Heart left ventricle (tissue), 16 donors: ENCODE measurements at places on chromosomes 6 and 20. TPM values are rescaled to one million over a fixed set of nuclear protein-coding genes. Genes with fewer than 3 reads are reported as not detected.

- DNase-seq: no peak
Observed at GRCh38 chr20:59382157-59382725, 81.8 kb downstream of the EDN3 start.

GRCh38 chr6:156820089-156820798, 43.1 kb downstream of the ARID1B start:
- DNase-seq: no peak

GRCh38 chr20:36010076-36010475, 41.7 kb downstream of the CNBD2 start:
- DNase-seq: no peak

Gene GSTA2
- not detected for polyA plus RNA-seq

DNA sequence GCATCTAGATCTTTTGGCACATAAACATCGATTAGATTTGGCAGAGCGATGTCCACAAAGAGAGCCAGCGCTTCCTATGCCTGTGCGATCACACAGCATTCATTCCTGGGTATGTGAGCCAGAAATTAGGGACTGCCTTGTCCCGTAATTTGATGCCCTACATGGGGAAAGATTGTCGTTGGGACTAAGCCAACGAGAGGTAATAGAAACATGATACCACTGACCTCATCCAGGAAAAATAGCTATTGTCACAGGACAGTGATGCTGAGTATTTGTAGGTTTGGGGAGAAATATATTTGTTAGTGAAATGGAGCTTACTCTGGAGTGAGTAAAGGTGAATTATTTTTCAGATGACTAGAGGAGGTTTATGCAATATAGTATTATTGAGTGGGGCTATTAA, 154.0 kb downstream of the TSHZ2 start:
- DNase-seq: no peak

- DNase-seq: no peak
Observed at GRCh38 chr20:6679086-6679485, 88.4 kb upstream of the BMP2 start.

DNA sequence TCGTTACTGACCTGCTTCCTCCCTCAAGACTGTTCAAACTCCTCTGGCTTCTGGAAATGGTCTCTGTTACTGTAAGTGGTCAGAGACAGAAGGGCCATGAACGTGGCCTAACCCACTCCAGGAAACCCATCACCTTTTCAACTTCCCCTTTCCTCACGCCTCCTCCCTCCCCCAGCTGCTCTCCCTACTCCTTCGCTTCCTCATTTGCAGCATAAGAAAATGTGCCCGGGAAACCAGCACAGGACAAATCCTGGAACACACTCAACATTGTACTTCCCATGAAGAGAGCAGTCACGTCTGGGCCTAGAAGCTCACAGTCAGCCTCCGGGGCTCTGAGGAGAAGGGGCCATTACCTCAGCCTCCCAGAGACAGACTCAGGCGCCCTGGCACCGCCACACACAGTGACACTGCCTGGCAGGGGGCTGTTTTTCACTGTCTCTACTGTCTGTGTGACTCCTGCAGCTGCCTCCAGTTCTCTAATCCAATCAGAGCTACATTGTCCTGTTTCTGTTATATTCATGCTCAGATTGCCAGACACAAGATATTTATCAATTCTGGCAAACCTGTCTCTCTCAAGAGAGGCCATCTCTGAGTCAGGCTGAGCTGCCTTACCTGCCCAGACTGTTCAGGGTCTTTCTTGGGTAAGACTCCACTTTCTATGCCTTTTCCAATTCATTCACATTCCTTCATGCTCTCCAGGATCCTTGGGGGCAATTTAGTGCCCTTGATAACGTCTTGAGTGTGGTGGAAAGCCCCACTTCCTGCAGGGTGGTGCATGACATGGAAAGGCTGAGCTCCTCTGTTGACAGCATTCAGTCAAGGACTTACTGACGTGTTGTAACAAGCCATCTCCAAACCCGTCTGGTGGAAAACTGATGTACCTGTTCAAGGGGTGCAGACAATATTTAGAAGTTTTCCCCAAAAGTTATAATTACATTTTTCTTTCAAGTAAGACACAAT, 242.2 kb downstream of the HIVEP2 start:
- peak; percentile 53 for DNase-seq

DNA sequence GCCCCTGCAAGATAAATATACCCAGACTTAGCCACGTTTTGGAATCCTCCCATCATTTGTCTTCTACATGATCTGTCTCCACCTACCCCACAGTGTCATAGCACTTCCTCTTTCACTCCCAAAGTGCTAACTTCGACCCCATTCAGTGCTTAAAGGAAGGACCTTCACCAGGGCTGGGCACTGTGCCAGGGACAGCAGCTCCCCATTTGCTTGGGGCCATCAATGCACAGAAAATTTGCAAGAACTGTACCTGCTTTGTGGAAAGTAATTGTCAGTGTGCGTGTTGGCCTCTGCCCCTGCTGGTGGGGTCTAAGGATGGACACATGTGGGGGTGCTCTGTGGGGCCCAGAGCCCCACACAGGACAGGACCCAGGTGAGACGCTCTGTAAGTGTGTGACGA, 5.2 kb upstream of the BPIFA2 start:
- DNase-seq: no peak

Gene GHRH
- not detected for polyA plus RNA-seq

DNA sequence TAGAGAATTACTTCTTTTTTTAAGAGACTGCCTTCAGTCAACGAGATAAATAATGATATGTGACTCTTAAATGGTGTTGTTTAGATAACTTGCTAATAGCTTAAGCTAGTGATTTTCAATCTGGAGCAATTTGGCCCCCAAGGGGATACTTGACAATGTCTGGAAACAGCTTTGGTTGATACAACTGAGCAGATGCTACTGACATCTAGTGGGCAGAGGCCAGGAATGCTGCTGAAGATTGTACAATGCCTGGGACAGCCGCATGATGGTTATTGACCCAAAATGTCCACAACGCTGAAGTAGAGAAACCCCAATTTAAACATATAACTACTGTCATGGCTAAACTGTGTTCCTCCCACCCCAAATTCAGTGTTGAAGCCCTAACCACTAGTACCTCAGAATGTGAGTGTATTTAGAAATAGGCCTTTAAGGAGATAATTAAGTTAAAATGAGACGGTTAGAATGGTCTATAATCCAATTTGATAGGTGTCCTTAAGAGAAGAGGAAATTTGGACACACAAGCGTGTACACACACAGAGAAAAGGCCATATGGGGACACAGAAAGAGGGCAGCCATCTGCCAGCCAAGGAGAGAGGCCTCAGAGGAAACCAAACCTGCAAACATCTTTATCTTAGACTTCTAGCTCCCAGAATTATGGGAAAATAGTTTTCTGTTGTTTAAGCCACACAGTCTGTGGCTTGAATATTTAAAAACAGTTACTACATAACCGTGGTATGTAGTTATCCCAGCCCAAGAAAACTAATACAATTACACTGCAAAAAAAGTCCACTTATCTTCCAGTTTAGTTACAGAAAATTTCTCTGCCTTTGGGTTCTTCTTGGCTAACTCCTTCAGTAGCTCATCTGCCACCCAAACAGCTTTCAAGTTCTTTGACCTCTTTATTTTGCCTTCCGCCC, 22.2 kb downstream of the RWDD2A start:
- peak; percentile 62 for DNase-seq

GRCh38 chr6:122412001-122412400, 12.5 kb downstream of the HSF2 start:
- DNase-seq: no peak

Gene SLC16A10
- 1.9 TPM for polyA plus RNA-seq

DNA sequence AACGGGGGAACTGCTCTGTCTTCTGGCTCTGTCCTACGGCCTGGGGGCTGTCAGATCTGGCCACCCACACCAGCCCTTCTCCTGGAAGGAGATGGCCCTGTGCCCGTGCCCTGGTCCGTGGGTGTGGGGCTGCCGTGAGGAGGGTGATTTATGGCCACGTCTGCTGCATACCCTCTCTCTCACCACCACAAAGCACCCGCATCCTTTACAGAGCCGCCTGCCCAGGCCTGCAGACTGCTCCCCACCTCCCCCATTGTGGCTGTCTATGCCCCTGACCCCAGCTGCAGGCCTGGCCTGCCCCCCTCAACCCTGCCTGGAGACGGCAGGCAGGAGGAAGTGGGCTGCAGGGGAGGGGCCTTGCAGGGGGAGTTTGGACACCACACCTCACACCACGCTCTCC, 72.7 kb upstream of the GATA5 start:
- no peak for DNase-seq

Gene HMGN3
- 69.4 TPM for polyA plus RNA-seq

- no peak for DNase-seq
Observed at GRCh38 chr6:119566546-119567260, 217.1 kb upstream of the MAN1A1 start.

GRCh38 chr6:162441991-162442390, 285.6 kb downstream of the PRKN start:
- DNase-seq: no peak

GRCh38 chr6:52299653-52300052, 15.1 kb upstream of the MCM3 start:
- DNase-seq: no peak

Gene SLCO4A1
- 24.4 TPM for polyA plus RNA-seq

Gene SLC17A4
- 0.04 TPM for polyA plus RNA-seq

DNA sequence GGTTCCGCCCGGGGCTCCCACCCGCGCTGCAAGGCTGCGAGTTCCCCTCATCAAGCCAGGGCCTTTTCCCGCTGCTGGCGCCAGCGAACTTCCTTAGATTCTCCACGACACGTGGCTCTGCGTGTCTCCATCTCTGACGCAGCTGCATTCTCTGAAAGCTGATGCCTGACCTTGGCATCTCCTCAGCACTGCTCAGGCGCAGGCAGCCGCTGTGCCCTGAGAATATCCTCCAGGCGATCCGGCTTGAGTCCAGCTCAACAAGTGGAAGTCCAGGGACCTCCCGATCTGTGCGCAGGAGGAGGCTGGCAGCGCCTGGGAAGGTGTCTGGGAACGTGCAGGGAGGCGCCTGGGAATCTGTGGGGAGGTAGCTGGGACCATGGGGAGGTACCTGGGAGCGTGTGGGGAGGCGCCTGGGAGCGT, 171.2 kb upstream of the THBS2 start:
- no peak for DNase-seq

DNA sequence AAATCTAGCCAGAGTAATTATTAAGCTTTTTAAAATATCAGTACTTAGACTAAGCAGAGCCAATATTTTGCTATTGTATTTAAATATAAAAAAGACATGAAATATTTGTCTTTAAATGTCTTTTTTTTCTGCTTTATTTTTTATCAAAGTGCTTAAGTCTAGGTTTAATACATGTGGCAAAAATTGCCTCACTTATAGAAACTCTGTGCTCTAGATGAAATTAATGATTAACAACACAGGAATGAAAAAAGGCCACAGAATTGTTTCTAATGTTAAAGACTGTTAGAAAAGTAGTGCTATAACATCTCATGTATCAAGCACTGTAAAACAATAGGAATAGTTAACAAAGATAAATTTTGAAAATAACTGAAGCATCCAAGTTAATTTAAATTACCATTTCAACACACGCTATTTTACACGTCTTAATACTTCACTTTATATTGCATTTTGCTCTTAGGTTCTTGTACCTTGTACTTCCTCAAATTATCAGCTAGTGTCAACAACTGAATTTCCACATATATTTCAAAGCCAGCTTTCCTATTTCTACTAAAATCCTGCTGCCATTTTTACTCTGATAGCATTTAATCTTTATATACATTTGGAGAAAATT, 1515.1 kb downstream of the HACE1 start:
- DNase-seq: no peak

GRCh38 chr6:16741112-16742016, 19.9 kb downstream of the ATXN1 start:
- no peak for DNase-seq

Gene SMPDL3A
- 4.1 TPM for polyA plus RNA-seq

GRCh38 chr6:56649782-56650181, 7.1 kb upstream of the DST start:
- DNase-seq: no peak

DNA sequence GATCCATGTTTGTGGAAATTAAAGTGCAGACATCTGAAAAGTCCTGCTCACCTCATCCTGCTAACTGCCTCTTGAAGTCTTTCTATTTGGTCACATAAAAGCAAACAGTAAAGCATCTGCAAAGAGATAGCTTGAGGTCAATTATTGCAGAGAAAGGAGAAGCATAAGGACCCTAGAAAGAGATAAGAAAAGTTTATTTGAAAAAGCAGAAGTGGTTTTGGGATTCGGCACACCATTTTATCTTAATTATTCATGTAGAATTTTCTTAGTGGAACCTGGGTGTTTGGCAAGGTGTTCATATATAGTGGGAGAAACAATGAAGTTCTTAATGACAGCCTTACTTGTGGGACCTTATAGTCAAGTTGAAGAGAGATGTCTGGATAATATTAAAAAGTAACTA, 280.8 kb downstream of the CENPW start:
- DNase-seq: no peak

DNA sequence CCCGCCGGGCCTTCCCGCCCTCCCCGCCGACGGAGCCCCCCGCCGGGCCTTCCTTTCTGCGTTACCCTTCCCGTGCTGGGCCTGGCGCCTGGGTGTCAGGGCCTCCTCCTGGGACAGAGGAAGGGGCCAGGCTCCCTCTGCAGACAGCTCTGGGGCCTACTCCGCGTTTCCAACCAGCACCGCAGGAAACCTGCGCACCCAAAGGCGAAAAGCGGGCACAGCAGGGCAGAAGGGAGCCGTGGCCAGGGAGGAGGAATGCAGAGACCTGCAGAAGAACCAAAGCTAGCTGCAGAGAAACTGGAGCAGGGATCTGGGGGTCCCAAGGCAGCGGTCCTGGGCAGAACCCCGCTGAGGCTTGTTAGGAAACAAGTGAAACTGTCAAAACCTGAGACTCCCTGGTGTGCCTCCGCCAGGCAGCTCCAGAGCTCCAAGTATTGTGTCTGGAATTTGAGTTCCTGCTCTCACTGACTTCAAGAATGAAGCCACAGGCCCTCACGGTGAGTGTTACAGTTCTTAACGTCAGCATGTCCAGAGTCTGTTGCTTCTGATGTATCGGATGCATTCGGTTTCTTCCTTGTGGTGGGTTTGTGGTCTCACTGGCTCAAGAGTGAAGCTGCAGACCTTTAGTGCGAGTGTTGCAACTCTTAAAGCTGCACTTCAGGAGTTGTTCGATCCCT, 33.3 kb downstream of the IRF4 start:
- no peak for DNase-seq

GRCh38 chr6:121748376-121748775, 312.9 kb downstream of the GJA1 start:
- DNase-seq: no peak

DNA sequence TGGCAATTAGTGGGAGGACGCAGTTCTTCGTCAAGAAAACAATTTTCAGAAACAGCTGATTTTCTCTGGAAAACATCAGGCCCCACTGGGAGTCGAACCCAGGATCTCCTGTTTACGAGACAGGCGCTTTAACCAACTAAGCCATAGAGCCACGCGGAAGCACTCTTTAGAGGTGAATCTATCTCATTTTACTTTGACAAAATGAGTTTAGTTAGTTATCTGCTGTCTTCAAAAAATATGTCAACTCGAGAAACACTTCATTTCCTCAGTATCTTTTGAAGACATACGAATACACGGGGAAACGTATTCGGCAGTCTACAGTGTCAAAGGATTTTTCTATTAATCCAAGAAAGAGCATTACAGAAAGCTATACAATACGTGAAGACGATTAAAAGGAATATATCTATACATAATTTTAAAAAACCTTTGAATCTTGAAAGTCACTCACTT, 26.7 kb downstream of the GPX6 start:
- no peak for DNase-seq

Gene ADGRB3
- polyA plus RNA-seq: 0.57 TPM

- no peak for DNase-seq
Observed at GRCh38 chr6:121590916-121591315, 155.5 kb downstream of the GJA1 start.
